ENCODE measurements at places on chromosomes 5 and 9.

DNA sequence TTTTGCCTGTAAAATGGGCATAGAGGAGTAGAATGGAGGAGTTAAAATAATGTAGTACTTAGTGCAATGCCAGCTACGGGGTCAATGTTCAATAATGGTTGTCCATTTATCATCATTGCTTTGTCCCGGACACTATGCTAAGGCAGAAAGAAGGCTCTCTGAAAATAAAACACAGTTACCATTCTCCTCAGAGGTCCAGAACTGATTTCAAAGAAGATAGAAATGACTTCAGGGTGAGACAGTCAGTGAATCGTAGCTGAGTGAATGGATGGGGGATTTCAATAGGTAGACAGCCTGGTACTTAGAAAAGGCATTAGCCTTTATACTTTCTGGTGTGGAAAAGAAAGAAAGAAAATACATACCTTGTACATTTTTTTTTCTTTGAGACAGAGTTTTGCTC, 1.2 kb upstream of the AK3 start:
- DNase-seq = peak; percentile 30

DNA sequence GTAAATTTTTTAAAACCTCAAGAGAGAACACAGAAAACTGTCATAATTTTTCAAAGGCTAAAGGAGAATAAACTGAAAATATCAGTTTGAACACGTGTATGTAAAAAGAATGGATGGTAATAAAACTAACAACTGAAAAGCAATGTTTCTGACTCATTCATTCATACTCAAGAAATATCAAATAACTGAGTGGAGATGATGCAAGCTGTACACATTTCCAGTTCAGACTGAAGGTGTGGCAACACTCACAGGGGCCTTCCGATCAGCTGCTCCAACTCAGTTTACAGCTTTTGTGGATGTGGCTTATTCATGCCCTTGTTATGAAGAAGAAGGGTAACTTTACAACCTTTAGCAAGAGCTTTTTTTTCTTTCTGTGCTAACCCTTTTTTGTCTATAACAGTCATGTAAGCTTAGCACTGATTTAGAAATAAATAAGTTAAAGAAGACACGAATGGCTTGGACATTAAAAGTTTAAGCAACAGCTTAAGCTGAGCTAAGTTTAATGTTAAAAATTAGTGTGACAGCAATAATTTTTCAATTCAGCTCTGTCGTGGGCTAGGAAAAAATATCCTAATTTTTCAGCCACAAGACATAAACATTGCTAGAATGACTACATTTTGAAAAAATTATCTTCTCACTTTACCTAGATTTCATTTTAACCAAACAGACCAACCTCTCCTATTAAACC, 453.5 kb downstream of the RAB3C start:
- peak; percentile 85 for DNase-seq

DNA sequence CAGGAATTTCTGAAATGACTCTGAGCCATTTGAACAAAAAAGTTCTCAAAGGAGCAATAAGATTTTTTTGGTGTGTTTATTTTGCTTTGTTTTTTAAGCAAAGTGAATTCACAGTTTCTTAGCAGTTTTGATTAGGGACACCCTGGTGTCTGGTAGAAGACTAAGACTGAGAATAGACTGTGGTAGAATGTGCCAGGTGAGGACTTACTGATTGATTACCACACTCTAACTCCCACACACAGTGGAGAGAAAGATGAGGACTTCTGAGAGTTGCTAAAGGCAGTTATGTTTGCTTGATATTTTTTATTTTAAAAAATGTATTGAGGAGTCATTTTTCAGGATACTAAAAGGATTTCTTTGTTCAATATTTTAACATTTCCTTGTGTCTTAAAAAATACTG, 175.1 kb downstream of the CD180 start:
- no peak for DNase-seq

GRCh38 chr5:100762108-100762507, 141.0 kb downstream of the ST8SIA4 start:
- DNase-seq = no peak

DNA sequence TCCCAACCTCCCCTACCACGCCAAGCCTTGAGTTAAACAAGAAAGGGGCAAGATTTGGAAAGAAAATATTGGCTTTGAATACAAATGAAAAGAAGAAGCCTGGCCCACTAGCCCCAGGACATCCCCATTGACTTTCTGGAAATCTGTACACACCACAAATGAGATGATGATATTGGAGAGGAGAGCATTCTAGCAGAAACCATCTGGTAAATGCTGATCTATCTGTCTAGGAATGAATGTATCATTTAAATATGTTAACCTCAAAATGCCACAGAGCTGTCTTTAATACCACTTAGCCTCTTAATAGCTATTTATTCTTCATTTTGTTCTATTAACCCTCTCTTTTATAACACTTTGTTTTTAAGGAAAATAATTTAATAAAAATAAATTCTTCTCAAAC, 270.2 kb upstream of the PDE4D start:
- DNase-seq = no peak

DNA sequence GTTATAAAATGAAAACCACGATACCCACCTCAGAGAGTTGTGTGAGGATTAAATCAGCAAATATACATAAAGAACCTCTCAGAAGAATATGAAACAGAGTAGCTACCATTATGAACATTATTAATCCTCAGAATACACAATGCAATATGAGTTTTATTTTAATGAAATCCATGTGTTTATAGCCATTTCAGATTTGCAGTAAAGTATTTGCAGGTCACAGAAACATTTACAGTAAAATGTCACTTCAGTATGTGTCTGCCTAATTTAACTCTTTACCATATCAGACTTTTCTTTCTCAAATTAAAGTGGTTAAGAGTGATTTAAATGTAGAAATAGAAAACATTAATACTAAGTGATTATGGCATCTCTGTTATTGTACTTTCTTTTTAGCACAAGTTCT, 365.2 kb upstream of the MPDZ start:
- no peak for DNase-seq

GRCh38 chr9:34454571-34455065, 3.8 kb downstream of the FAM219A start:
- DNase-seq = peak; percentile 46

DNA sequence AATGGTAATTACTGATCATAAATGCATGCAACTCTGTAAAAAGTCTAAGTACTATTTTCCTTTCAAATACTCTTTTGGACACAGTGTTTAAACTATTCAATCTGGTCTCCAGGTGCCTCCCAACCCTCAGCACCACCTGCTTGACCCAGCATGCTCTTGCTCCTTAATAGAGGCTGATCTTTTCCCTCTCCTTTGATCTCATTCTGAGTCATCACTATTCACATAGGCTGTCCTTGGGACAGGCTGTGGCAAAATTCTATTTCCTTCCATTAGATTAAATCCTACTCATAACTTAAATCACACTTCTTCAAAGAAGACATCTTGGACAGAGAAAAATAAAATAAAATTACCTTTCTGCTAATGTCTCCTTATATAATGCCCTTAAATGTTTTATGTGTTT, 199.4 kb upstream of the ST8SIA4 start:
- peak; percentile 72 for DNase-seq

GRCh38 chr9:6229619-6230018, 14.0 kb downstream of the IL33 start:
- no peak for DNase-seq

- DNase-seq = no peak
Measured at GRCh38 chr9:137373611-137373980, 49.4 kb downstream of the EXD3 start.

GRCh38 chr9:127904561-127905003, 5.2 kb upstream of the ST6GALNAC6 start:
- no peak for DNase-seq

DNA sequence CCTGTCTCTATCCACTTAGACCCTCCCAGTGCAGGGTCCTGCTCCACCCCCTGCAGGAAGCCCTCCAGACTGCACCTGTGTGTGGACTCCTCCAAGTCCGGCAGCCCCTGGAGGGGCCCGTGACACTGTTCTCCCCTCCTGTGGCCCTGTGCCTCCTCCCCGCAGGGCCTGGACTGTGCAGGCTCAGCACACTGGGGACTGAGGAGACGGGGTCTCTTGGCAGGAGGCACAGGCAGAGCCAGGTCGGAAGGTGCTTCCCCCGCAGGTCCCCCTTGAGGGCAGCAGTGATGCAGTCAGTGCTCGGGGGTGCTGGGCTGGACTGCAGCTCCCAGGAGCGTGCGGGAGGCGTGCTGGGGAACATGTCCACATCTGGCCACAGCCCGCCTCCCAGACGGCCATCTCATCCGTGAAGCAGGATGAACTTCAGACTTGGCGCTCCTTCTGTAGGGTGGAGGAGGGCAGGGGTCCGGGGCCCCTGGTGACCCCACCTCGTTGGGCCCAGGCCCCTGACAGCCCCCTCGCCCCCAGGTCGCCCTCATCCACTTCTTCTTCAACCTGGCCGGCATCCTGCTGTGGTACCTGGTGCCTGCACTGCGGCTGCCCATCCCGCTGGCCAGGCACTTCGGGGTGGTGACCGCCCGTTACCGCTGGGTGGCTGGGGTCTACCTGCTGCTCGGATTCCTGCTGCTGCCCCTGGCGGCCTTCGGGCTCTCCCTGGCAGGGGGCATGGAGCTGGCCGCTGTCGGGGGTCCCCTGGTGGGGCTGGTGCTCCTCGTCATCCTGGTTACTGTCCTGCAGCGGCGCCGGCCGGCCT, 4.9 kb downstream of the SLC34A3 start:
- DNase-seq = no peak

- no peak for DNase-seq
Measured at GRCh38 chr5:119055294-119055693, 15.6 kb upstream of the DMXL1 start.

- DNase-seq = no peak
Measured at GRCh38 chr5:139186261-139186660, 11.9 kb downstream of the SIL1 start.

GRCh38 chr5:113692466-113692865, 179.0 kb downstream of the YTHDC2 start:
- no peak for DNase-seq

GRCh38 chr5:176609724-176610434, at the start of gene GPRIN1:
Gene GPRIN1 (minus strand): TSS chr5:176610156. CDS start chr5:176599834, 10,322 bp downstream.
- DNase-seq = no peak

- DNase-seq = no peak
Measured at GRCh38 chr5:37738865-37739488, 100.9 kb downstream of the GDNF start.

- no peak for DNase-seq
Measured at GRCh38 chr9:107836300-107836699, 346.7 kb upstream of the KLF4 start.

DNA sequence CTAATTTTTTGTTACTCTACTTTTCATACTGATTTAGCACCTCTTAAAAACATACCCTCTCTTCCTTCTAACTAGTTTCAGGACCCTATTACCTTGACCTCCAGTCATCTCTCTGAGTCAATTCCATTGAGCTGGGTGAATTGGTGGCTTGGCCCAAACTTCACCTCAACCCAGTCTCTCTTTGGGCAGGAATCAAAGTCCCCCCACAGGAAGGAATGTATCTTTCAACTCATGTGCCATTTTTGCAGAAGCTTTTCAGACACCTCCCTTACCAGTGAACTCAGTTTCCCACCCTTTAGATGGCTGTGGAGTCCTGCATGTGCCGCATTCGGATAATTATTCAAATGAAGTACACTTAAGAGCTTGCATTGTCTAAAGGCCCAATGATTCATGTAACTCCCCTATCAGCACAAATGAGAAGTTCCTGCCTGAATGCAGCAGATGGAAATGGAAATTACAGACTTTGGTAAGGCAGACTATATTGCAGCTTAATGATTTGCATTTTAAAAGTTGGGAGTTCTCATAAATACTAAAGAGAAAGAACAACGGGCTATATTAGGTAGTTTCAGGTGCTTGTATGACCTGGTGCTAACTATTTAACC, 693.5 kb downstream of the PTPRD start:
- no peak for DNase-seq

- DNase-seq = no peak
Measured at GRCh38 chr5:67153292-67153691, 43.3 kb downstream of the CD180 start.

- no peak for DNase-seq
Measured at GRCh38 chr5:91182763-91183162, 200.4 kb downstream of the ARRDC3 start.

DNA sequence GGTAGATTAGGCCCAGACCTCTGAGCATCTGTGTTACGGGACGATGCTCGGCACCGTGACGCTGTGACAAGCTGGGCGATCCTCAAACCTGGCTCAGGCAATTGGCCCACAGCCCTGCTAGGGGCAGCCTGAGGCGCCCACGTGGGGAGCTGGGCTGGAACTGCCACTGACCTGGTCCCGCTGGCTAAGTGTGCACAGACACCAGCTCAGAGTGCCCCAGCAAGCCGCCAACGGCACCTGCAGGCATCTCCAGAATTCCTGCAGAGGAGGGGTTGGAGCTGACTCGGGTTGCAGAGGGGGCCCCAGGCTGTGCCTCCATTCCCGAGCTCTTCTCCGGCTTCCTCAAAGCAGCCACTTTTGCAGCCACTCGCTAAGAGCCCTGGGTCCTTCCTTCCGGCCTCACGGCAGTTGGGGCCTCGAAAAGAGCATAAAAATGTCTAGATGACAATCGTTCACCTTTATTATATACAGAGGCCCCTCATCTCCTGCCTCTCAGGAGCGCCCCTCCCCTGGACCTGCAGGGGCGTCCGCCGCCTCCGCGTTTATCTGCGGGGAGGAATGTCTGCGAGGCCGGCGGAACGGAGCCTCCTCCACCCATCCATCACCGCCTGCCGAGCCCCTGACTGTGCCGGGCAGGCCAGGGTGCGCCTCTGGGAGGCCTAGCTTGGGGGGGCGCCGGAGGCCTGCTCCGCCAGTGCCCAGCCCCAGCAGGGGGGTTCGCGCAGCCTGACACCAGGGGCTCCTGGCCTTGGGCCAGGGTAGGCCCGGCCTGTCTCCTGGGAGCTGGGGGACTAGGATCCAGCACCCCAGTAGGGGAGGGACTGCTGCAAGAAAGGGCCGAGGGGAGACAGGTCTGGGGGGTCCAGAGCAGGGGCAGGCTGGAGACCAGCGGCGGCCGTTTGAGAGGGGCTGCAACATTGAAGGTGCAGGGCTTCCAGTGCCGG, 144.9 kb downstream of the BARX1 start:
- no peak for DNase-seq

DNA sequence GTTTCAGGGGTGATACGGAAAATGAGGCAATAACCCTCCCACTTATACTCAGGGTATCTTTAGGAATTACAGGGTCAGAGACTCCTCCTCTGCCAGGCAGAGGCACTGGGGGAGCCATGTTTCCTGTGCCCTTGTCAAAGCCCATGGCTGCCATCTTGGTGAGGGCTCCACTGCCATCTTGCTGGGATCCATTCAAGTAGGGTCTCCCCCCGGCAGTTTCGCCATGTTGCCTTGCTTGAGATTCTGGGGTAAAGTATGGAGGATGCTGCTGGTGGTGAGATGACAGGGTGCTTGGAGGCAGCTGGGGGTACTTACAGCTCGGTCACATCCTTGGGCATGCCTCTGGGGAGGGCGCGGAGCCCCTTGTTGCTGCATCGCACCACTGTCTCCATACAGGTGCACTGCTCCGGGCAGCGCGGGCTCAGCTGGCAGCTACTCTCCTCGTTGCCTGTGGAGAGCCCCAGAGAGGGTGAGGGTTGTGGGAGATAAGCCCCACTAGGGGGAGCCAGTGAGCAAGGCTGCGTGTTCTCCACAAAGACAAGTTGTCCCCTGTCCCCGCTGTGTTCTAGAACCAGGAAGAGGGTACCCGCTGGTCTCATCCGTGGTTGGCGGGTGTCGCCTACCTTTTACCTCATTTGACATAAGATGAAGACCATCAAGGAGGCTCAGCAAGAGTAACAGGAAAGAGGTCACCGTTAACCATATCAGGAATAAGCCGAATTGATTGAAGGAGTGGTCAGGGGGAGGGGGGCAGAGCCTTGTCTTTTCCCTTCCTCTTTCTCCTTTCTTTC, 169.0 kb upstream of the PANK3 start:
- DNase-seq = no peak

- no peak for DNase-seq
Measured at GRCh38 chr5:98066910-98067309, 706.6 kb upstream of the RGMB start.
